Stimulated activated CD4-positive, alpha-beta T cell treated with anti-CD3 and anti-CD28 coated beads, Interleukin-1b, Interleukin-23, amount 100 ng/mL, for 24 hours (primary cell): ENCODE measurements at places on chromosomes 5 and 9.

DNA sequence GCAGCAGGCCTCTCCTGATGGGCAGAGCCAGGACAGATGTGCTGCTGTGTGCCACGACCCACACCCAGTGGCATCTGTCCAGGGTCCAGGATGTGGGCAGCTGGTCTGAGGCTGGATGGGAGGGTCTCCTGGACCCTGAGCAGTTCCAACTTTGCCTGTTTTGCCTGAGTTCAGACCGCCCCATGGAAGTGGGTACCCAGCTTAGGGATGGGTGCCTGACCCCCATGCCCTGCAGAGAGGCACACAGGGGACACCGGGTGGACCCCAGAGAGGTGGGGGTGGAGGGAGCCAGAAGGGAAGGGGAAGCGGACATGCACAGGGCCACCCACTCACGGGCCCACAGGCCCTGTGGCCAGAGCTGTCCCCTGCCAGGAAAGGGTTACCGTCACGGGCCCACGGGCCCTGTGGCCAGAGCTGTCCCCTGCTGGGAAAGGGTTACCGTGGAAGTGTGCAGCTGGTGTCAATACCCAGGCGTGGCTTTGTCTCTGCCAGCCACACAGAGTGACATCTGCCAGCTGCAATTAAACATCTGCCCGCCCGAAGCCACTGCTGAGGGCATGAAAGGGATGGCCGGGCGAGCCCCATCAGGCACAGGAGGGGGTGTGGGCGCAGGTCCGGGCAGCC lies 50.0 kb downstream of the NACC2 start:
- DNase-seq = no peak

GRCh38 chr9:32886021-32886420 lies 102.7 kb downstream of the TMEM215 start:
- DNase-seq = no peak

GRCh38 chr5:87298692-87299362 lies 31.1 kb downstream of the RASA1 start:
- DNase-seq = no peak

GRCh38 chr5:175383350-175383749 lies 60.6 kb downstream of the DRD1 start:
- no peak for DNase-seq

GRCh38 chr9:96136992-96137670 lies 164.8 kb downstream of the HSD17B3 start:
- DNase-seq = no peak

- no peak for DNase-seq
Measured at GRCh38 chr5:127006744-127007143, 23.6 kb downstream of the MARCHF3 start.

DNA sequence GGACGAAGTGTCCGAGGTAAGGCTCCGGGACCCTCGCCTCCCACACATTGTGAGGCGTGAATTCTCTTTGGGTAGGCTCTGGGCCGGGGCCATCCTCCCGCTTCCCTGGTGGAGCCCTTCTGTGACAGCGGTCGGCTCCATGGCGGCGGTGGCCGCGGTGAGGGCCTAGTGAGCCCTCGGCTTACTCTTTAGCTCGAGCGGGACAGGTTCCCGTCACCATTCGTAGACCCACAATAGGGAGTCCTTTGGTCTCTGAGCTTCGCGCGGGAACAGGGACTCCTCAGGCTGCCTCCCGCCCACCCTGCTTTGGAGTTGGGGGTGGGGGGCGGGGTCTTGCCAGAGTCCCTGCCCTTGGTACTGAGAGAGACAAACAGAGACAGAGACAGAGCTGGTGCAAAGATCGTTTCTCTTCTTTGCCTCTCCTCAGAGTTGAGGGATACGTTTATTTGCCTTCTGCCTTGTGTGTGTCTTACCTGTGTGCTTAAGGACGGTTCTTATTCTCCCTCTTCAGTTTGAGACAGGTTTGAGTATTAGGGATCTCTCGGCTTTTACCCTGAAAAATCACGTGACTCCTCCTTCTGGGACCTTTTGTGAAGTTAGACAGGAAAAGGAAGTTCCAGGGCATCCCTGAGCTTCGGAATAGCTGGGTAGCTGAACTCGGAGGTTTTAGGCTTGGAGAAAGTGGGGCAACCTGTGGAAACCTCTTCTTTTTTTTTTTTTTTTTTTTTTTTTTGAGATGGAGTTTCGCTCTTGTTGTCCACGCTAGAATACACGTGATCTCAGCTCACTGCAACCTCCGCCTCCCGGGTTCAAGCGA lies 833 bp downstream of the ANKHD1 start:
- peak; percentile 12 for DNase-seq
